ENCODE measurements at places on chromosomes 5 and 9.

DNA sequence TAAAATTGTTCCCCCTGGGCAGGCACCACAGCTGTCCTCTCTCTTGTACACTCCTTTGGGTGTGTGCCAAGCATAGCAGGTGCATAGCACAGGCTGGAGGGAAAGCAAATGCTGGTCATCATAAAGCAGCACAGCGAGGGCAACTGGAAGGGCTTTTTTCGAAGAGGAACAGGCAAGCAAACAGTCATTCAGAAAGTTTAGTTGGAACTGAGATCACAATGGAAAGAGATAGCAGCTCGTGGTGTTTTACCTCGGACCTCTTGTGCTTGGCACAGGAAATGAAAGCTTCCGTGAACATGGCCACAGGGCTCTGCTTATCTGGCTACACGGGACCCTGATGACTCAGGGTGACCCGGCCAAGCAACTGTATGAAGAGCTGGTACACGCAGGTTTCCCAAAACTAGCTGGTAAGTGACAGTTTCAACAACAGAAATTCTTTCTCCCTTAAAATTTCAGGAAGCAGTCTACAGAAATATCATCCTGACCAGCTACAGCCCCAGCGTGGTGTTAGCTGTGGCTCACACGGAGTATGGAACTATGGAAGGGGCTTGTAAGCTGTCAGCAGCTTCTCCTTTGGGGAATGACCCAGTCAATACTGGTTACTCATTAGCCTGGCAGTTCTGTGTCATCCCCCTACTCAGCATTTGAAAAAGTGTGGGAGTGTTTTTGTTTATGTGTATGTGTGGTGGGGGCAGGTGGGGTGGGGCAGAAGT is 48.1 kb downstream of the POC5 start:
- ATAC-seq: peak; percentile 59

GRCh38 chr5:59193616-59194319 is 610.9 kb downstream of the RAB3C start:
- peak; percentile 79 for ATAC-seq

DNA sequence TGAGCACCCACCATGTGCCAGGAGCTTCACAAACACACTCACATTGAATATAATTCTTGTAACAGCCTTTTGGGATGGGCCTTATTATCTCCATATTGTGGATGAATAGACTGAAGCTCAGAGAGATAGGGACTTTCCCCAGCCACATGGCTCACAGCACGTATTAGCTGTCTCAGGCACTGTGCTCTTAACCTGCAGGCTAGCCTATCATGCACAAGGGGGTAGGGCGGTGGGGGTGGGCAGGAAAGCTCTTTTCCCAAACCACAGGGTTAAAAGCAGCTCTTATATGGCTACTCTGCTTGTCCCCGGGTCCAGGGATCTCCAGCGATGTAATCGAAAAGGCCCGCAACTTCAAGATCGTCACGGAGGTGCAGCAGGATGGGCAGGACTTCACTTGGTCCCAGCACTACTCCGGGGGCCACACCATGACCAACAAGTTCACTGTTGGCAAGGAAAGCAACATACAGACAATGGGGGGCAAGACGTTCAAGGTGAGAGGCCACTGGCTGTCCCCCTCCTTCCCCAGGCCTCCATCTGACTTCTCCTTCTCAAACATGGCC is 2.6 kb downstream of the FABP6 start:
- ATAC-seq: no peak

- no peak for ATAC-seq
Measured at GRCh38 chr5:155460501-155460931, 447.0 kb downstream of the KIF4B start.

GRCh38 chr9:38226491-38226951 is 157.5 kb upstream of the SHB start:
- ATAC-seq: no peak

GRCh38 chr9:87464110-87464991 is 33.3 kb upstream of the DAPK1 start:
- ATAC-seq: no peak

DNA sequence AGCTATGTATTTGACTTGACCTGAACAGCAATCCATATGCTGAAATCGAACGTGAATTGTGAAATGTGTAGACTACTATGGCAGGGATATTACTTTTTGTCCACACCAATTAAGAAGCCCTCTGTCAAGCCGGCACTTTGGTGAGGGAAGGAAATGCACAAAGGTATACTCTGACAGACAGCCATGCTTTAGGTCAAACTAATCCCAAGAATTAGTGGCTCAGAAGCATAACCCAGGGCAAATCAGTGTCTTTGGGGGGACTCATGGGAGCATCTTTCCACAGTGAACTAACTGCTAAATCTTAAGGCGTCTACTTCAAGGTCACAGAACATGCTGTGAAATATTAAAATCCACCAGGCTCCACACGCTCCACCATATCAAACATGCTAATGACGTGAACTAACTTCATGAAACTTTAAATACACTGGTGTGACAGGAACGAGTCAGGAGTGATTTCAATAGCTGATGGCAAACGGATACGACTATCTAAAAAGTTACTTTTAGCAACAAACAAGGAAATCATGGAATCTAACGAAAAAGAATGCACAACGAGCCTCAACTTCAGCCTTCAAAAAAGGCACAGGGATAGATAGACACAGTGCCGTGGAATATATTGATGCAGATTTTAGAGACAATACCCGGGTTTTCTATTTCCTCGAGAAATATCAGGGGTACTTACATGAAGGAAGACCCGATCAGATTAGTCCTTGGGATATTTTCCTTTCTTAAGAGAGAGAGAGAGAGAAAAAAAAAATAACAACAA is 527 bp downstream of the MEF2C start:
- peak; percentile 23 for ATAC-seq

DNA sequence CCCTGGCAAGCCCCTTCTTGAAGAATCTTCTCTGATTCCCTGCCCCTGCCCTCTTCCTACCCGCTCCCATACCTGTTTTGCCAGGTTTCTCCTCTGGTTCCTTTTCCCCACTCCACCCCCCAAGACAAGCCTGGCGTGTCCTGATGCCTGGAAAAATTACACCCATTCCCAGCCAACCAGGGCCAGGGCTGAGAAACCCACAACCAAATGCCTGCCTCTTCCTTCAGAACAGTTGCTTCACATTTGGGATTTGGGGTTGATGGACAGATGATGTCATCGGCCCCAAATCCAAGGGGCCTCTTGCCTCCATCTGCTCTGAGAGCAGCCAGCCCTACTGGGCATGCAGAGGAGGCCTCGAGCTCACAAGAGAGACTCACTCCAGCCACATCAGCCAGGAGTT is 8.8 kb upstream of the NEK6 start:
- no peak for ATAC-seq

GRCh38 chr9:81575956-81576355 is 113.4 kb downstream of the TLE1 start:
- no peak for ATAC-seq

GRCh38 chr5:145554399-145554798 is 280.7 kb downstream of the PRELID2 start:
- ATAC-seq: peak; percentile 92

- ATAC-seq: no peak
Measured at GRCh38 chr5:133603711-133604110, 8.6 kb downstream of the FSTL4 start.

GRCh38 chr5:31495336-31495735 is 36.6 kb downstream of the DROSHA start:
- ATAC-seq: no peak

DNA sequence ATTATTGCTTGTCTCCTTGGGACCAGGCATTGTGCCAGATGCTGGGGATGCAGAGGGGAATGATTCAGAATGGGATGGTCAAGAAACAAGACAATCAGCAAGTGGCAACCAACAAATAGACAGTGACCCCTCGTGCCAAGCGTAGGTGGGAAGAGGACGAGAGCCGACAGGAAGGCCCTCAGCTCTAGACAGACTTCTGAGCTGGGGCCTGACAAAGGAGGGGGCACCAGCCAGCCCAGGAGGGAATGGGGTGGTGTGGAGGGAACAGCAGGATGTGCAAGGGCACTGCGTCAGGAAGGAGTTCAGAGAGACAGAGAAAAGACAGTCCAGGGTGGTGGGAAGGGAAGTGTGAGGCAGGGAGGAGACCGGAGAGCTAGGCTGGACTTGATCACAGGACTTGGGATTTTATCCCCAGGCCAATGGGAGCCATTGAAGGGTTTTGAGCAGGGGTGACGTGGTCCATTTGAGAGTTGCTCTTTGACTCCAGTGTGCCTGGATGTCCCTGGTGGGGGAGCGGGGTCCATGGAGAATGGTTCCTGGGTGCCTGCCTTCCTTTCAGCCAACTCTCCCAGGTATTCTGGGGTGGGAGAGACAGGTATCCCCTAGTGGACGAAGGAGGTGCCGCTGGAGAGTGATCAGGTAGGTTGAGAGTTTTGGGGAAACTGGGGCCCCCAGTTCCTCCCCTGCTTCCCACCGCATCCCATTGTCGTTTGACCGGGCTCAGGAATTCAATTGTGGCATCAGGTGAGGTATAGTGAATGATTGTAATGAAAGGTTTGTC is 79.3 kb upstream of the ZNF618 start:
- ATAC-seq: no peak

DNA sequence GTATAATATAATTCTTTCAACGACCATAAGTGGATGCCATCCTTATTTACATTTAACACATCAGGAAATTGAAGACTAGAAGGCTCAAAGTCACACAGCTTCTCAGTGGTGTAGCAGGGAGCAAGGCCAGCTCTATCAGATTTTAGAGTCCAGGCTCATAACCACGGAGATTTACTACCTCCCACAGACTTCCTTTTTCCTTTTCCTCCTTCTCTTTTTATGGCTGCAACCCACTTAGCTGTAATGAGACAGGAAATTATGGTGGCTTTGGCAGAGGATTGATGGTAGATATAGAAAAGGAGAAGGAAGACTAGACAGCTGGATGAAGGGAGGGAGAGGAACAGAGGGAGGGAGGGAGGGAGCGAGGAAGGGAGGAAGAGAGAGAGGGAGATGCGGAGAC is 47.4 kb downstream of the SPEF2 start:
- no peak for ATAC-seq

GRCh38 chr9:130444565-130445221 is at the start of gene ASS1:
ASS1 (plus strand) TSS chr9:130444961; CDS start chr9:130452229, 7,268 bp downstream.
- no peak for ATAC-seq

- peak; percentile 6 for ATAC-seq
Measured at GRCh38 chr9:136352682-136353081, 10.9 kb downstream of the DNLZ start.

- no peak for ATAC-seq
Measured at GRCh38 chr5:173323106-173323798, 5.0 kb downstream of the STC2 start.

DNA sequence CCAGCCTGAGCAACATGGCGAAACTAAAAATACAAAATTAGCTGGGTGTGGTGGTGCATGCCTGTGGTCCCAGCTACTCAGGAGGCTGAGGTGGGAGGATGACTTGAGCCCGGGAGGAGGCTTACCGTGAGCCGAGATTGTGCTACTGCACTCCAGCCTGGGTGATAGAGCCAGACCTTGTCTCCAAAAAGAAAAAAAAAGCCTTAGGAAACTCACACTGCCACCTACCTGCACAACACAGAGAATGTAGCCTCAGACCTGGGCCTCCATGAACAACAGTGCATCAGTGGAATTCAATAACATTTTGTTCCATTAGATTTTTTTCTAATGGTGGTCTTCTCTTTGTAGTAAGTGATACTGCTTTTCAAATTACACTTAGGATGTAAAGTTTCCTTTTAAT is 63.8 kb upstream of the RARS1 start:
- peak; percentile 68 for ATAC-seq

- ATAC-seq: no peak
Measured at GRCh38 chr5:7881816-7882215, 12.9 kb downstream of the MTRR start.

- peak; percentile 62 for ATAC-seq
Measured at GRCh38 chr5:169350016-169350415, 49.1 kb upstream of the SLIT3 start.

- ATAC-seq: peak; percentile 22
Measured at GRCh38 chr5:181188700-181189362, 16.2 kb downstream of the TRIM7 start.

- ATAC-seq: no peak
Measured at GRCh38 chr9:124342402-124342775, 72.9 kb downstream of the PSMB7 start.

DNA sequence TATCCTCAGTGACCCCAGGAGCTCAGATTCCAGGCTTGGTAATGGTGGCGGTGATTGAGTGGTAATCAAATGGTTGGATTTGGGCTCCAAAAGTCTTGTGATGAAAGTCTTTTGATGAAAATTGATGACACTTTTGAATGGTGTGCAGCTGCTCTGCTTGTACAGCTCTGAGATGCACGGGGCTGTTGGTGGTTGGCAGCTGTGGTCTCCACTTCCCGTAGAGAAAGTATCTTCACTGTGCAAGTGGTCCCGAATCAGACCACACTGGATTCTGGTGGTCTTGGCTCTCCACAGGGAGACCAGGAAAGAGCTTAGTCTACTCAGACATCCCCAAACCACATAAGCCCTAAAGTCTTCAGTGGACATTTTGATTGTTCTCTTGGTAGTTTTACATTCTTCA is 96.6 kb downstream of the MARCHF11 start:
- ATAC-seq: no peak

GRCh38 chr5:169390265-169390664 is 89.3 kb upstream of the SLIT3 start:
- ATAC-seq: no peak

DNA sequence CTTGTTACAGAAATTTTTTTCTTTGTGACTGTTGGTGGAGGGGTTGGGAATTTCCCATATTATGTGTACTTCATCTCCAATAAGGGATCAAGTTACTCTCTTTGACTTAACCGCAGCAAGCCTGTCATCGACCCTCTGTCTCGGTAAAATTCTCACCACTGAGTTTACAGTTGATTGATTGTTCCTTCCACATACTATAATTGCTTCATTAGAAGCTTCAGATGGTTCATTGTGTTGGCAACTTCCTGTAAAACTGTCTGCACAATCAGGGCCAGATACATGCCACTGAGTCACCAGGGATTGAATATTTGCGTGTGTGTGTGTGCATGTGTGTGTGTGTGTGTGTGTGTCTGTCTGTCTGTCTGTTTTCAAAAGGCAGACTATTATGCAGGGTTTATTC is 176.6 kb downstream of the ZNF462 start:
- ATAC-seq: peak; percentile 44

DNA sequence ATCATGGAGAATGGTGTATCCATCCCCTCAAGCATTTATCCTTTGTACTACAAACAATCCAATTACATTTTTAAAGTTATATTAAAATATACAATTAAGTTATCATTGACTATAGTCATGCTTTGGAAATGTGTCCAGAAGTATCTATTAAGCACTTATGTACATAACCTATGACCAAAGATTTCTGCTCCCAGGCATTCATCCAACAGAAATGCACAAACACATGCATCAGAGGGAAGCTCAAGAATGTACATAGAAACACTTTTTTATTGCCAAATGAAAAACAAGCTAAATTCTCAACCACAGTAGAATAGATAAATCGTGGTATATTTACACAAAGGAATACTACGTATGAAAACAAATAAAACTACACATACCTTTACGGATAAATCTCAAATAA is 700.5 kb upstream of the ZNF608 start:
- no peak for ATAC-seq

- no peak for ATAC-seq
Measured at GRCh38 chr5:26192486-26192885, 845.9 kb downstream of the CDH9 start.

GRCh38 chr9:2576631-2577030 is 45.0 kb upstream of the VLDLR start:
- ATAC-seq: no peak

All from SK-N-SH treated with all-trans-retinoic acid at 6 μM for 48 hours (cell line).